ENCODE measurements at places on chromosomes 11 and 22. TPM values are rescaled to one million over a fixed set of nuclear protein-coding genes. Genes with fewer than 3 reads are reported as not detected.

- DNase-seq: peak; percentile 92
Measured at GRCh38 chr11:61297746-61298145, 2.6 kb upstream of the VWCE start.

DNA sequence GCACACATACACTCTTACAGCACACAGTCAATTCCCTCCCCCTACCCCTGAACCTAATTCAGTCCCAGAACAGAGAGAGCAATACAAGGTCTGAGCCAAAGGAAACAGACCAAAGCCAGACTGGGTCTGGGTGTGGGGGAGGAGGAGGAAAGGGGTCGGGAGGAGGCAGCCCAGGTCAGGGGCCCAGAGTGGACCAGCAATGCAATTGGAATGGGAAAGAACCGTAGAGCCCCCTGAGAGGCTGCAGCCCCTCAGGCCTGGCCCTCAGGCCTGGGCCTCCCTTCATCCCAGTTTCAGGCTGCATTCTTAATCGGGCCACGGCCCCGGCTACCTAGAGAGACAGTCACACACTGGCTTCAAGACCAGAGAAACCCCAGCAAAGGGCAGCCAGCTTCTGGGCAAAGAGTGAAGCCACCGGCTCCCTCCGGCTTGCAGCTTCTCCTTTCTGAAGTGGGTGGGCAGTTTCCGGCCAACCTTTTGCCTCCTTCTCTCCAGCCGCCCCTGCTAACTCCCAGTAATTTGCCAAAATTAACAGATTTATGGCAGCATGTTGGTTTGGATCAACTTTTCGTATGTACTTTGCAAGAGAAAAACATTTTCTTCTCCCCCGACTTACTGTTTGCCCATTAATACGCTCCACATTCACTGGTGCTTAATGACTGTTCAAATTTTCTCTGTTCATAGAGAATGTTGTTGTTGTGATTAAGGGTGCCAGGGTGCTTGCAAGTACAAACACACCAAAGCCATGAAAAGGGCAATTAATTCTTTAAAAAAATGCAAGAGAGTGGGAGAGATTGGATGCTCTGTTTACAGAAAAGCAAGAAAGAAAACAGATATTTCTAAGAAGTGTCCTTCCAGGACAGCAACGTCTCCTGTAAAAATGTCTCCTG is 488.3 kb downstream of the MN1 start:
- no peak for DNase-seq

DNA sequence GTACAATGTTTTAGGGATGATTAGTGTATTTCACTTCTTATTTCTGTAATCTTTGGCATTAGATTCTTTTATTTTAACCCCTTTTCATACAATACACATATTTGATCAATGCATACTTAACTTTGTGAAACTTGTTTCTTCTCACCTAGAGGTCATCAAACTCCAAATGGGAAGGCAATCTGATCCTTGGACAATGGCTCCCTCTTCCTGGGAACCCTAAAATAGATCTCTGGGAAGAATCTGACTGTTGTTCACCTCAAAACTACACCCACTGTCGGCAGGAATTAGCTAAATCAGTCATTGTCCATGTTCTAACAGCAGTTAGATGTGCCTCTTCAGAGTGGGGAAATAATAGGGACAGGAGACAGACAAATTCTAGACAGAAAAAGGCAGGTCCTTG is 707.4 kb upstream of the CHORDC1 start:
- DNase-seq: no peak

DNA sequence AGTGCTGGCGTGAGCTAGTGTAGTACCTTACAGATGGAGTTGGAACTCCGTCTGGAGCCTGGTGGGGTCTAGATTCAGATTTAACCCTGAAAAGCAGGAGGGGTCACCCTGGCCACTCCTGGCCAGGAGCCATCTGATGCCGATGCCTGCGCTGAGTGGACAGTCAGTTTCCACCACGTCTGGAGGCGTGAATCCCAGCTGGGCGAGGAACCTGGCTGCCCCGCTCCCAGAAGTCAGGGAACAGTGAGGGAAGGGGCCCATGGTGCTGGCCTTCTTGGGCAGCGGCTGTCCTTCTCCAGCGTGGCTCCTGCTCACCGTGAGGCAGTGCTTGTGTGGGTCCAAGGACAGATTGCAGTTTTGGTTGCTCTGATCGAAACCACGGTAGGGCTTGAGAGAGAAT is 76.3 kb downstream of the PARVB start:
- DNase-seq: no peak

- DNase-seq: no peak
Measured at GRCh38 chr11:86863476-86863875, 63.1 kb downstream of the PRSS23 start.

GRCh38 chr22:19019029-19019678 is 83.1 kb upstream of the PRODH start:
- DNase-seq: no peak

DNA sequence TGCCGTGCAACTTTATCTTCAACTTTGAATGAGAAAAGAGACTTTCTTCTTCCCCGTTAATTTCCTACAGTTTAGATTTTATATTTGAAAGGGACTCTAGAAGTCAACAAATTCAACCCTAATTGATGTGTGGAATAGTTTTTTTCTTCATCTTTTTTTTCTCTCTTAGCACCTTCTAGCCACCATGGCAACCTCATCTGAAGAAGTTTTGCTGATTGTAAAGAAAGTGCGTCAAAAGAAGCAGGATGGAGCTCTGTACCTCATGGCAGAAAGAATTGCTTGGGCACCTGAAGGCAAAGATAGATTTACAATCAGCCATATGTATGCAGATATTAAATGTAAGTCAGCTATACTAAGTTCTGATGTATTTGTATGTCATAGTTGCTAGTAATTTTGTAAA is 10.5 kb downstream of the GTF2H1 start:
- DNase-seq: no peak

DNA sequence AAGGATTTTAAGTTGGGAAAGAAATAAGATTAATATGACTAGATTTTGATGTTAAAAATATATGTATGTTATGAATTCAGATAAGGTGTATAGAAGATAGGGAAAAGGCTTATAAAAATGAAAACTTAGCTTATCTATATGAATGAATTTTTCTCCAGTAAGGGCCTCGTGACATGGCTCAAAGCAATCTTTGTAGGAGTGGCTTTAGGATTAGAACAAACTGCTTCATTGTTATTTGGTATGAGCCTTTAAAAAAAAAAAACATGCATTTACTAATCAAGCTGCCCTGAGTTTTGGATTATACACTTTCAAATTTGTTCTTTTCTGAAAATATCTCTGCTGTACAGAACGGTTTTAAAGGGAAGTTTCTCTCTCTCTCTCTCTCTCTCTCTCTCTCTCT is 905.9 kb downstream of the OPCML start:
- DNase-seq: no peak

DNA sequence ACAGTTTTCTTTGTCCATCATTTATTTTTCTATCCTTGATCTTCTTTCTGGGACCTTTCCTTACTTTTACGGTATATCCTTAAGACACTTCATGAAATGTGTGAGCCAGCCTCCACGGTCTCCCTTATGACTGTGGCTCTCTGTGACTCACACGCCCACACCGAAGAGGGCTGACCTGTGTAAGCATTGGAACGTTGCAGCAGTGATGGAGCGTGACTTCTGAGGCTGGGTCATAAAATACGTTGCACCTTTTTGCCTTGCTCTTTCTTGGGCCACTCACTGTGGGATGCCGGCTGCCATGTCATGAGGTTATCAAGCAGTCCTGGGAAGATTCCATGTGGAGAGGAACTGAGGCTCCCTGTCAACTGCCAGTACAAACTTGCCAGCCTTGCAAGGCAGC is 96.3 kb upstream of the RAB1B start:
- peak; percentile 88 for DNase-seq

DNA sequence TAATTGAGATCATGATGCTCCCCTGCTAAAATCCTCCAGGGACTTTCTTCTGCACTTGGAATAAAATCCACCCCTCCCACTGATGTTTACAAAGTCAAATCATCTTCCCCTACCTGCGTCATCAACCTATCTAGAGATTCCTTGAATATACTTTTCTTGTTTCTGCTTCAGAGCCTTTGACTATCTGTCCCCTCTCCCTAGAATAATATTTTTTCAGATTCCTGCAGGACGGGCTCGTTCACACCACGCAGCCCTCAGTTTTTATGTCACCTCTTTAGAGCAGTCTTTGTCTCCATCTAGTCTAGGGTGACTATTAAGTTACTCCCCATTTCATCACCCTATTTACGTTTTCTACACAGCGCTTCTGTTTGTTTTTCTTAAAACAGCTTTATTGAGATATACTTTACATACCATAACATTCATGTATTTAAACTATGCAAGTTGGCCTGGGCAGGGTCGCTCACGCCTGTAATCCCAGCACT is 94.8 kb upstream of the SESN3 start:
- no peak for DNase-seq

DNA sequence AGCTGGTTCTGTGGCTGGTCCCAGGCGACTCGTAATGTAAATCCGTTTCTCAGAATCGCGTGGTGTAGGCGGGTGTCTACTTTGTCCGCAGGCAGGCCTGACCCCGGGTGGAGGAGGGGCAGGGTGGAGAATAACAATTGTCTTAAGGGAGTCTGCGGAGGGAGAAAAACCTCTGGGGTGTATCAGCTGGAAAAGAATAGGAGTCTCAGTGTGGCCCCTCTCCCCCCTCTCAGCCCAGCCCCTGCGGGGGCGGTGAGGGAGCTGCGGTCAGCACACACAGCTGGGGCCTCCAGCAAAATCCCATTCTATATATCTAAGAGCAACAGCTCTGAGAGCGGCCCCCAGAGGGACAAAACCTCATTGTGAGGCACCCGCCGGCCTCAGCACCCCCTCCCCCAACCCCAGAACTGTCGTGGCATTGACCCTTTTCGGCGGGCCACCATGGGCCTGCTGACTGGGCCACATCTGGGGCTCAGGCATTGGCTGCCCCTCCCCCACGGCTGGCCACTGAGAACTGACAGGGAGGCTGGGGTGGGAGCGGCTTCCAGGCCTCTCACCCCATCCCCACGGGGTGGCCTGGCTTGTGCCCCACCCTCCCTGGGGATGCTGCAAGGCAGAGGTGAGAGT is 2.7 kb upstream of the MYRF start:
- no peak for DNase-seq

GRCh38 chr22:43411869-43412807 is at the start of gene MPPED1:
TSS of gene MPPED1 (plus strand) at chr22:43412014. CDS start at chr22:43424986, 12,972 bp downstream.
- no peak for DNase-seq

DNA sequence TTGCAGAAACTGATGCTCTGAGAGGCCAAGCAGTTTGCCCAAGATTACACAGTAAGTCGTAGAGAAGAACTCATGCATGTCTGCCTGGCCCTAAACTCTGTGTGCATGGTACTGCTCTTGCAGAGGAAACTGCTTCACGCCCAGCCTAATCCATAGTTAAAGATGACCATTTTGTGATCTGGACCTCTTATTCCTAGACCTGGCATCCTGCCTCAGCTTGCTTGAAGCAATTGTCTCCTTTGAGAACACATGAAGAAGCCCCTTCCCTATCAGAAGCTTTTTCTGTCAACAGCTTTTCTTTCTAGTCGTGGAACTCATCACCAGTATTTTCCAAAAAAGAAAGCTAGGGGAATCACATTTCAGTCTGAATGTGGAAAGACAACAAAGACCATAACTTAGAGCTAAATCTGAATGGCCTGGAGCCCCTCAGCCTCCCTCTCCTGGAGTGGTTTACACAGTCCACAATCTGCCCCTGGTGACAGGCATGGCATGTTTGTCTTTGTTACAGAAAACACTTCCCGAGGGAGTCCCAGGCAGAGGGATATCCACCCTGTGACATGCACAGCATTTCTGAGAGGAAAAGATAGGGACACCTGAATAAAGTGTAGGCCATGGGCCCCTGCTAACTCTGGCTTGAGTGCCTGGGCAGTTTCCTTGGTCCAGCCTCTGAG is 2.9 kb upstream of the FZD4 start:
- DNase-seq: no peak

DNA sequence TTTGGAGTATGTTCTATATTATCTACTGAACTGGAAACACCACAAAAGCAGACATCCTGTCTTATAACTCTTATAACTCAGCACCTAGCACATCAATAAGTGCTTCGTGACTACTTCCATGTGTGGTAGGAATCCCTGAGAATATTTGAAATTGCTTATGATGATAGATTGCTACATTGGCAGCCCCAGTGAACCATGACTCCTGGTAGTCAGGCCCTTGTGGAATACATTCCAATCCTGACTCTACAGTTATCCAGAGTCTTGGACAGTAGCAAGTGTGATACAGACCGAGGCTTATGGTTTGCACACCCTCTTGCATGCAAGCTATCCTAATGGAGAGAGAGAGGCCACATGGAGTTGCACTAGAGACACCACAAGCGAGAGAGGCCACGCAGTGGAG is 59.5 kb upstream of the PHF21A start:
- DNase-seq: no peak

DNA sequence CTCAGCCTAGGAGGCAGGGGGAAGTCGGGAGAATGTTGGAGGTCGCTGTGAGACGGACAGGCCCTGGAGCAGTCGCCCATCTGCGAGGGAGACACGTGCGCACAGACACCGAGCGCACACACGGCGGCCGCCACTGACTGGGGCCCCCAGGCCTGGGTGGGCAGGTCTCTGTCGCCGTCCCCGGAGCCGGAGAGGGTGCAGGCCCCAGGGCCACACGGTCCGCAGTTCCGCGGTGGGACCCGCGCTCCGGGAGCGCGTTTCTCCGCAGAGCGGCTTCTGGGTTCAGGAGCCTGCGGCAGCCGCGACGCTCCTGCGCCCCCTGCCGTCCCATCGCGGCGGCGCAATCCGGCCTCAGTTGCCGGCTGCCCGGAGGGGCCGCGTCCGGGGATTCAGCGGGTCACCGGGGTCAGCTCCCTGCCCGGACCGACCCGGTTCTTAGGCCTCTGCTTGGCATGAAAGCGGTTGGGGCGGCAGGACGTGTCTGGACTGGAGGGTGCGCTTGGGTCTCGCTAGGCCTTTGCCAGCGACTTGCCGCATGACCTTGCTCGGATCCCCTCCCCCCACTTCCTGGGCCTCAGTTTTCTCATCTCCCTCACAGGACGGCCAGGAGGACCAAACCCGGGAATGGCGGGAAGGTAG is 31.2 kb downstream of the PDE2A start:
- peak; percentile 68 for DNase-seq

DNA sequence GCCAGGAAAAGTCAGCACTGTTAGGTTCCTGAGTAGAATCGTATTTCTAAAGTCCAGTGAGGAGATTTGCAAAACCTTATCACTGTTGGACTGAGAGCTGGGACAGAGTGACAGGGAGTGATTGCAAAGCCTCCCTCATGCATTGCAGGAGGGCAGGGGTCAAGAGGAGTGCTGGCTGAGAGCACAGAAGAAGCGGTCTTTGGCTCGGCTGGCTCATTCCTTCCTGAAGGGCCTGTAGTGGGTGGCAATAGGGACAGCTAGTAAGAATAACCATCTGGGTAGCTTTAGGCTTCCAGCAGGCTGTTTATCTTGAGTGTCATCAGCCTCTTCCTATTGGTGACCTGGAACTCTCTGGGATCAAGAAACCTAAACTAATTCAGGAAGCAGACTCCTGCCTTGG is 53.4 kb downstream of the CD44 start:
- no peak for DNase-seq

- DNase-seq: peak; percentile 31
Measured at GRCh38 chr22:26852176-26852575, 194.8 kb downstream of the MIAT start.

GRCh38 chr11:45428116-45428515 is 142.0 kb upstream of the SYT13 start:
- DNase-seq: no peak

Gene PANX3
- total RNA-seq: not detected

Gene AASDHPPT
- total RNA-seq: 32.6 TPM

Gene PKDREJ
- total RNA-seq: not detected

Gene XKR3
- total RNA-seq: not detected

Gene C22orf15
- total RNA-seq: not detected

Gene KCNJ5
- not detected for total RNA-seq

Gene MYBPC3
- not detected for total RNA-seq

Gene SH3BP1
- total RNA-seq: 1.2 TPM

Gene WNT11
- 3.7 TPM for total RNA-seq

Data from Caki2 (cell line).